ENCODE measurements at places on chromosomes 4 and X.
A peak's percentile ranks its signal among the peaks of the same experiment; 100 is the strongest.

- no peak for DNase-seq
Measured at GRCh38 chr4:41620594-41621256, 82.8 kb downstream of the LIMCH1 start.

- no peak for DNase-seq
Measured at GRCh38 chr4:74715706-74716435, 78.5 kb downstream of the BTC start.

DNA sequence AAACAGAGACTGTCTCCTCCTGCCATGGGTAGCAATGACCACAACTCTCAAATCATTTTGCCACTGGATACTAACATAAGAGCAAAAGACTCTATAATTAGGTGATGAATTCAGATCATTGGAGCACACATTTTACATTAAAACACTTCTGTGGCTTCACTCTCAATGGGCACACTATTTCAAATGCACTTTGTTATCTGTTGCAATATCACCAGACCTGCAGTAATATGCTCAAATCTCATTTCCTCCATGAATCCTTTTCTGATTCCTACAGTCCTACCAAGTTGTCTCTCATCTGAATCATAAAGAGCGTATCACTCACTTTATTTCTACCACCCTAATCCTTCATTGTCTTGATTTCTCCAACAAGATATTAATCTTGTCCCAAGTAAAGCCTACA, 302.8 kb downstream of the KCNIP4 start:
- no peak for DNase-seq

- no peak for DNase-seq
Measured at GRCh38 chr4:87179751-87180150, 40.7 kb downstream of the KLHL8 start.

GRCh38 chrX:13360146-13360545, 40.3 kb upstream of the ATXN3L start:
- no peak for DNase-seq

- peak; percentile 21 for DNase-seq
Measured at GRCh38 chr4:117560329-117560728, 474.0 kb upstream of the NDST3 start.

DNA sequence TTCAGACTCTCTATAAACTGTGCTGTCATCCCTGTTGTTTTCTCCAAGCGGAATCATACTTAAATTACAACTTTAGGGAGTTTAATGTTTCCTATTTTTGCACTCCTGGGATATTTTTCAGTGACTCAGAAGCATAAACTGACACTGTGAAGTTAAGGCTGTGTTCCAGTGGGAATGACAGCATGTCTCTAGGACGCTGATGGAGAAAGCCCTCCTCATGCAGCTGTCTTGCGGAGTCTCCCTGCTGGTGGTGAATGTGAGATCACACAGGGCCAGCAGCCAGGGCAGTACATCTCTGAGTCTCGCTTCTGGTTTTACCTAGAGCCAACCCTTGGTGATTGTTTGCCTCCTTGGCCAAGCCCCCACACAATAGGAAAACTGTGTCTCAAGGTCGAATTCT, 53.3 kb downstream of the NFKB1 start:
- DNase-seq = peak; percentile 62

- DNase-seq = no peak
Measured at GRCh38 chr4:16893141-16893651, 5.2 kb downstream of the LDB2 start.

DNA sequence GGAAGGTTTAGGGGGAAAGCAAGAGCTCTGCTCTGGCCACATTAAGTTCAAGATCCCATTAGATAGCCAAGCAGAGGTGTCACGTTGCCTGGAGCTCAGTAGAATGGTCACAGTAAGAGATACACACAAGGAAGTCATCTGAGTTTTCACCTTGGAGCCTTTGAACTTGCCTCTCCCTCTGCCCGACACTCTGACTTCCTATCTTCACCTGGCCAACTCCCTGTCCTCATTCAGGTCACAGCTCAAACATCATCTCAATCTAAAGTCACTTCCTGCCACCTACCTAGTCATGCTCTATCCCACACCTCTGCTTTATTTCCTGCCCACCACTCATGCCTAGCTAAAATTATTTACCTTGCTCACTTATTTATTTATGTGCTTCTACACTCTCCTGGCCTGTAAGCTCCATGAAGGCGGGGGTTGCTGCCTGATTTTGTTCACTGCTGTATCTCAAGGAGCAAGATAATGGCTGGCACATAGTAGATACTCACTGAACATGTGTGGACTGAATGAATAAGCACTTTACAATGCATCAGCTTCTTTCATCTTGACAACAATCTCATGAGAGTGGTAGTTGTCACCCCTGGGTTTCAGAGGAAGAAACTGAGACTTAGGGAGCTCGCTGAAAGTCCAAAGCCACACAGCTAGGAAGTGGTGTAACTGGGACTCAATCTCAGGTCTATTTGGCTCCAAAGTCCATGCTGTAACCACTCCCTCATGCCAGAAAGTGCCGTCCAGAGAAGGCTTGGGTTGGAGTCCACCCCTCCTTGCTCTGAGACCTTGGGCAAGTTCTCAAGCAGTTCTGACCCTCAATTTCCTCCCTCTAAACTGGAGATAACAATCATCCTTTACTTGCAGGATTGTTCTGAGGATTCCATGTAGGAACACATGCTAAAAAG, 40.3 kb downstream of the EFNB1 start:
- no peak for DNase-seq

DNA sequence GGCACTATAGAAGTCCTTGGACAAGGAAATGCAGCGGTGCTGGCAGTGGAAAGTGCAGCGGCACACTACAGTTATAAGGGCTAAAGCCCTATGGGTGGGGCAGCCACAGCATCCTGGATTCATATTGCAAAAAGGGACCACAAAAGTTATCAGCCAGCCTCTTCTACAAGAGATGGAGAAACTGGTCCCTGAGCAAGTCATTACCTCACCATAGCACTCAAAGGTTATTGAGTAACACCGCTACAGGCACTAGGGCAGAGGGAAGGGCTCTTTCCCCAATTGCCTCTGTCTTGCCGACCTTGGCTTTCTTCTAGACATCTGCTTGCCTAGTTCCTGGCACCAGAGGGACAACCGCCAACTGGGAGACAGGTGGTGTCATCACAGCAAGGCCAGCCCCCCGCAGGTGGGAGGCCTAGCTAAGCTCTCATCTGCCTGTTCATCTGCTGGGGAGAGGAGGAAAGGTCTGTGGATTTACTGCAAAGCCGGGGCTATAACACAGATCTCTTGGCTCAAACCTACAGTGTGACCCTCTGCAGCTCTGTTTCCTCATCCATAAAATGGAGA, 600.0 kb downstream of the BCOR start:
- no peak for DNase-seq

- no peak for DNase-seq
Measured at GRCh38 chr4:52846502-52846901, 15.6 kb upstream of the RASL11B start.

DNA sequence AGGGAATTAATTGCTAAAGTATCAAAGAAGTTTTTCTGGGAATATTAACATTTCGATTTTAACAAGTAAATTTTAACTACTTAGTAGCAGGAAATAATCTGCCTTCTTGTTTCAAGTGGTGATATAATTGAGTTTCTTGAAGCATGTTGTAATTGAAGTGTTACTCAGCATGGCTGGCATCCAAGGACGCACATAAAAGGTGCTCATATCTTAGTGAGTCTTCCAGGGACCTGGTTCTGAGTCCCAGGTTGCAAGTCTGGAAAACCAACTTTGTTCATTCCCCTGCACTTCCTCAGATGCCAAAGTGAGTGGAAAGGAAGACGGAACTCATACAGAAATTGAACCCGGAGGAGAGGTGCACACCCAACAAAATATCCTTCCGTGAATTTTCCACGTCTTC, 399.6 kb downstream of the NLGN4X start:
- DNase-seq = no peak

DNA sequence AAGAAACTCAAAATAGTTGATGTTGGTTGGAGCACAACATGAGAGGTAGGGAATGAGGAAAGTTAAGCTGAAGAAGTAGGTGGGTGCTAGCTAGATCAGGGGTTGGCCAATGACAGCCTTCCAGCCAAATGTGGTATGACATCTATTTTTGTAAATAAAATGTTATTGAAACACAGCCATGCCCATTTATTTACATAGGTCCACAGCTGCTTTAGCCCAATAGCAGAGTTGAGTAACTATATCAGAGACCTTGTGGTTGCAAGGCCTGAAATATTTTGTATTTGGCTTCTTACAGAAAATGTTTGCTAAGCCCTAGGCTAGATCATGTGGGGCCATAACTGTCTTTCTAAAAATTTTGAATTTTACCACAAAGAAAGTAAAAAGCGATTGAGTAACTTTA, 234.9 kb upstream of the CTSO start:
- no peak for DNase-seq

GRCh38 chr4:80452768-80453167, 117.2 kb downstream of the CFAP299 start:
- DNase-seq = no peak

DNA sequence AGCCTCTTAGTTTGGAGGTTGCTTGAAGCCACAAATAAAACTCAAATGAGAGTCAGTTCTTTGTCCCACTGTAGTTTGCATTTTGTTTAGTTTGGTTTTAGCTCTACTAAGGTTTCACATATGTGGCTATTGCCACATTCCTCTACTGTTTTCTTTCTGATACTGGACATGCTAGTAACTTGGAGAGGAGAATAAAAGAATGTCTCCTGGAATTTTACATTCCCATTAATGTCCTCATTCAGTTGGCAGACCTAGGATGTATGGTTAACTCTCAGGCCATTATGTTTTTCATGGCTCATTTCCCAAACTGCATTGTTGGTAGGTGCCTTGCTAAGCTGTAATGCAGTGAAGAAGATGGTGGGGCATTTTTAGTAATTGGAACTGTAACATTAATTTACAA, 29.9 kb downstream of the UPRT start:
- no peak for DNase-seq

DNA sequence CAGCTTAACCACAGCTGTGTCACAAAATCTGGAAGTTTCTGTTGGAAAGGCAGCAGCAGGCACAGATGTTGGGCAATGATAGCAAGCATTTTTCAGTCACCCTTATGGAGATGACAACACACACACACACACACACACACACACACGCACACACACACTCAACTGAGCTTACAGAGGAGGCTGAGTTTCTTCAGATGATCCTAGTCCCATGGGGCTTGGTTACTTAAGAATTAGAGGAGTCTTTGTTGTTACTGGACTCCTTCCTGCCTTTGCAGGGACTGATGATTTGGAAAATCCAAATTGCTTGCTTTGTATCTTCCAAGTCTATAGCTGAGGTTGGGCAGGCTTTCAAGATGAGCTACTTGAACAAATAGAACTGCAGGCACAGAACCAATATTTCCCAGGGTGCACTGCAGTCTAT, 740.1 kb upstream of the PITX2 start:
- DNase-seq = no peak

GRCh38 chr4:170591076-170591475, 501.3 kb upstream of the AADAT start:
- no peak for DNase-seq

- no peak for DNase-seq
Measured at GRCh38 chr4:154004016-154004415, 215.1 kb upstream of the SFRP2 start.

GRCh38 chrX:72122621-72123337, 8.9 kb downstream of the RTL5 start:
- DNase-seq = no peak

DNA sequence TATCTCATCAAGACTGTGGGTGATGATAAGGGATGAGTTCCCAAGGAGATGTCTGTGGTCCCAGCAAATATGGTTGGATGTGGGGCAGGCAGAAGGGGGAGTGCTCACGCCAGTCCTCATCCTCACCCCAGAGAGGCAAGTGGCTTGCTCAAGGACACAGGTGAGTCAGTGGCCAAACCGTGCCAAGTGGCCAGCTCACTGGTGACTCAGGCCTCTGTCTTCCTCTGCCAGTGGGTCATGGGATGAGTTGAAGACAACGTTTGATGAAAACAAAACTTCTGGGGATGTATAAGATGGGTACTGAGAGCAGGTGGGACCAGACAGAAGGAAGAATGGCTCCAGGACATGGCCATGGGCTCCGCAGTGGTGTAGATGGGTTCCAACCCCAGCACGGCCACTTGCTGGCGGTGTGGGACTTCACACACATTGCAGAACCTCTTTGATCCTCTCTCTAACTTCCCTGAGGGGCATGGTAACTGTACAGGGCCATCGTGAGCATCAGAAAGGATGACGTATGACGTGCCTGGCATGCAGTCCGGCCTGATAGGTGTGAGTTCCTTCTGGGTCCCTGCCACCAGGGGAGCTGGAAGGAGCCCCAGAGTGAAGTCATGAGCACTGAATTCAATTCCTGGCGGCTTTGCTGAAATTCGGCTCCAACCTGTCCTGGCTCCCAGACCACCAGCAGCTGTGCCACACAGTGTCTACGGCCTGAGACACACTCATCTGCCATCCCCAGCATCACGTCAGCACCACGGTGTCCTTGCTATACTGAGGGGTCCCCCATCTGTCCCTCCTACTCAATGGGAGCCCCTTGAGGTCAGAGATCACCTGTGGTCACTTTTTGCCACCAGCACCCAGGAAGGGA, 41.3 kb upstream of the GPR78 start:
- DNase-seq = no peak

DNA sequence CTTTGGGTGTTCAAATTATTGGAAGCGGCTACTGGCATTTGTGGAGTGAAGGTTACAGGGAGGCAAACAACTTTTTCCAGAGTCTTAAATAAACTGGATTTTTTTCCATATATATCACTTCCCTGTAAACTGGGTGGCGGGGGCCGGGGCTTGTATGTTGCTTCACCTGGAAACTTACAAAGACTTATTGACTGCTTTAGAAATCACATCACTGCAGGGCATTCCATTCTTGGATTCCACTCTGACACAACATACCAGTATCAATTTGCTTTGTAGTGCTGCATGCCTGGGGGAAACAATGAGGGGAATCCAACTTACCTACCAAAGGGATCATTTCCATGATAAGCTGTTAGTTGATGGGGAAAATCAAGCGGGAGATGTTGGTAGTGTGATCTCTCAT, 21.7 kb upstream of the FAM156A start:
- DNase-seq = no peak

DNA sequence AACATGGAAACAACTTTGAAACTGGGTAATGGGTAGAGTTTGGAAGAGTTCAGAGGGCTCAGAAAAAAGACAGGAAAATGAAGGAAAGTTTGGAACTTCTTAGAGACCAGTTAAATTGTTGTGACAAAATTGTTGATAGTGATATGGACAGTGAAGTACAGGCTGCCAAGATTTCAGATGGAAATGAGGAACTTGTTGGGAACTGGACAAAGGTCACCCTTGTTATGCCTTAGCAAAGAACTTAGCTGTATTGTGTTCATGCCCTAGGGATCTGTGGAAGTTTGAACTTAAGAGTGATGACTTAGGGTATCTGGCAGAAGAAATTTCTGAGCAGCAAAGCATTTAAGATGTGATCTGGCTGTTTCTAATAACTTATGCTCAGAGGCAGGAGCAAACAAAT, 5.1 kb upstream of the ARL13A start:
- DNase-seq = no peak
